ENCODE measurements at places on chromosomes 12 and 14.

DNA sequence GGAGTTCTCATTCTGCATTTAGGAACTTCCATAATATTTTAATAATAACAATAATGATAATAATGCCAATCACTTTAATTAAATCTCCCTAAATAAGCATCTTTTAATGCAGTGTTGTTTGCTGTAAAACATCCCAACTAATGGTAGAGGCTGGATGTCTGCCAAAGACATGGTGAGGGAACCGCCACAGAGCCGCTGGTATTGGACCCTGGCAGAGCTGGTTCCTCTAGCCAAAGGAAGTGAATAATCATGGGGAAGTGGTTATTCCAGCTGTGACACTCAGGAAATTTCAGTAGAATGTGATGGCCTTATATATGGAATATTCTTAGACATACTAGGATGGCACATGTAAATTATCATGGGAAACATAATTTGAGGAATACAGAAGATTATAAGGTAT lies 483.3 kb downstream of the ZFP36L1 start:
- no peak for DNase-seq

- DNase-seq: peak; percentile 68
These were observed 74.3 kb downstream of the SUSD6 start for GRCh38 chr14:69685716-69686115.

GRCh38 chr14:76724651-76725550 lies 36.4 kb upstream of the VASH1 start:
- DNase-seq: no peak

DNA sequence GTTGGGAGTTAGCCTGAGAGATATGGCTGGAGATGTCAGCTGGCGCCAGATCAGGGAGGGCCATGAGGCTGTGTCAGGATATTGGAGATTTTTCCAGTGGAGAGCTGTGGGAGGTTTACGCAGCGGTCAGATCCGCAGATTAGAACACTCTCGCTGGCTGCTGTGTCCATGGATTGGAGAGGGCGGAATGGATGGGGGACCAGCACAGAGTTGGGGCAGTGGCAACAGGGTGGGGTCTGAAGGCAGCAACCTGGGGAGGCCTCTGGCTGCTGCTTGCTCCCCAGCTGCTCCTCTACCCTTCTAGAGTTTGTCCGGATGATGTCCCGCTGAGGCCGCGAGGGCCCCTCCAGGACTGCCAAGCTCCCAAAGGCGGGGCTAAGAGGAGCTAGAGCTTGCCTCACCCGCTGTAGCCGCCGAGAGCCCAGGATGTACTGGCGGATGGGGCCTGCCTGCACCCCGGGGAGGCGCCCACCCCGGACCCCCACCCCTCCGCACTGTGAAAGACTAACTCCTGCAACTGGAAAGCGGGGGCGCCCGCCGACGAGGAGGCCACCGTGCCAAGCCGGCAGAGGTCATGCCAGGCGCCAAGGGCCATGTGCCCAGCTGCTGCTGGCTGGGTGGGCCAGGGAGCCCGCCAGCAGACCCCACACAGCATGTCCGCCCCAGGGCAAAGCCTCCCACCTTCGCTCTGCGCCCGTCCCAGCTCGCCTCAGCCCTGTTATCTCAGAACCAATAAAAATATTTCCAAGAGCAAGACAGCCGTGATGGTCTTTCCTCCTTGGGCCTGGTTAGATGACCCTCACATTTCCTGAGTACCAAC lies 20.2 kb upstream of the MLEC start:
- DNase-seq: peak; percentile 63

DNA sequence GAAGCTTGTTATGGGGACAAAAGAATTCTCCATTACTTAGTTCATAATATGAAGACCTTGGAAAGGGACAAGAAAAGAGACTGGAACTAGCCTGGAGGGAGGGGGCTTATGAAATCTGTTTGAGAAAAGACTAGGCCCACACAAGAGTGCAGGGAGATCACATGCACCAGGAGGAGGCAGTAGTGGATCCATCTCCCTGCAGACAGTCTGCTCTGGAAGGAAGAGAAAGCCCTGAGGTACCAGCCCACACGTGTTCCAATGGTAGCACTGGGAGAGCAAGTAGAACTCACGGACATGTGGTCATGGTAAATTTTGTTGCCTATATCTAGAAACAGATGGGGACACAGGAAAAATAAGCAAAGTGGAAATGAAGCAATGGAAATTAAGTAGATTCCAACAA lies 445.4 kb downstream of the SOX5 start:
- no peak for DNase-seq

GRCh38 chr14:94631050-94631449 lies 18.9 kb downstream of the SERPINA3 start:
- DNase-seq: no peak

GRCh38 chr12:98701166-98701565 lies 56.1 kb downstream of the APAF1 start:
- DNase-seq: no peak

DNA sequence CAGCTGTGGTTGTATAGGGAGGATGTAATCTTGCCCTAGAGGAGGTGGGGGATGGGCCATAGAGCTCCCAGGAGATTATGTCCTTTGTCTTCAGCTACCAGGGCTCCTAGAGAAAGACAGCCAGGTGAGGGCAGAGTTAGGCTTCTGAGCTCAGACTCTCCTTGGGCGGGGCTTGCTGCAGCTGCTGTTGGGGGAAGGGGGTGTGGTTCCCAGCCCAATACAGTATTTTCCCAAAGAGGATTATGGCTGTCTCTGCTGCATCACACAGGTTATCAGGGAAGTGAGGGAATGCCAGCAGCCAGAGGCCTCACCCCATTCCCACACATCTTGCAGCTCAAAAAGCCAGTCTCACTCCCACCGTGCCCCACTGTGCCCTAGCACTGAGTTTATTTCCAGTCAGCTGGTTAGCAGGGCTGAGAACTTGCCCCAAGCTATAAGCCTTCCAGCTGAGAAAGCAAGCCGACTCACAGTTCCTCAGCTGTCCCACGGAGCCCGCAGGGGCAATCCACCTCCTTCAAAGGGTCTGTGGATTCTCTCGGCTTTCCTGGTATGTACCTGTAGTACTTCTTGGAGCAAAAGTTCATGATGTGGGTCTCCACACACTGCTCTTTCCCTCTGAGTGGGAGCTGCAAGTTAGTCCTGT lies 217.3 kb upstream of the CPNE8 start:
- no peak for DNase-seq

GRCh38 chr14:54712465-54713200 lies 145.7 kb downstream of the SAMD4A start:
- DNase-seq: peak; percentile 58

DNA sequence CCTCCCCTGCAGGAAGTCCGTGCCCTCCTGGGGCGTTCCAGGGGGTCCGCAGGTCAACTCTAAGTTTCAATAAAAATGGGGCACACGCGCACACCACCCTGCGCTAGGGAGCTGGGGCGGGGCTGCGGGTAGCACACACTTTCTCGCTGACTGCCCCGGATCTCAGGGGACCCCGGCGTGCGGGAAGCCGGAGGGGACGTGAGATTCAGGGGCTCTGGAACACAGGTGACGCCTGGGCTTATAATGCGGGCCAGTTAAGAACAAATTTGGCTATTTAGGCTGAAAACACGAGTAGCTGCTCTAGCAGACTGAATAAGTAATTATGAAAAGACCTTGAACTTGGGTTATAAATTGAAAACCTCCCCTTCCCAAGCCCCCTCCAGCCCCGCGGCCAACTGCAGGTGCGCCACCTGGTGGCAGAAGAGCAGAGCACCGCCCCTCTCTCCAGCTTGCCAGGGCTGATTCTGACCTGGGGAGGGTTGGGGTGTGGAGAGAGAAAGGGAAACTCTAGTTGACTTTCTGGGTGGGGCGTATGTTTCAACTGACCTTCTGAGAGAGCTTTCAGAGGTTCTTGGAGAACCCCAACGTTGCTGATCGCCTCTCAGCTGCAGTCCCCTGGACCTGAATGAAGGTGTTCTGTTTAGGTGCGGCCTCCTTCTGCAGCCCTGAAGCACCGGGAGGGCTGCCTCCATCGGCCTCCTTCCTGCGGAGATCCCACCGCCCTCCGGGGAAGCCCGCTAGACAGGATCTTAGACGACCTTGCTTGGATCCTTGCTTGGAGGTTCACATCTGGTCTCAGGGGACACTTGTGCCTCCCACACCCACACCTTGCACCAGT lies 118.4 kb upstream of the EVL start:
- no peak for DNase-seq

Data from hindlimb muscle (tissue), 1 donor.